GM04504 (cell line): ENCODE measurements at places on chromosomes 2 and 18.
A peak's percentile ranks its signal among the peaks of the same experiment; 100 is the strongest.

GRCh38 chr2:37459095-37459981 is 114.9 kb downstream of the QPCT start:
- no peak for DNase-seq

GRCh38 chr2:151363709-151364108 is 6.3 kb downstream of the TNFAIP6 start:
- DNase-seq: no peak

DNA sequence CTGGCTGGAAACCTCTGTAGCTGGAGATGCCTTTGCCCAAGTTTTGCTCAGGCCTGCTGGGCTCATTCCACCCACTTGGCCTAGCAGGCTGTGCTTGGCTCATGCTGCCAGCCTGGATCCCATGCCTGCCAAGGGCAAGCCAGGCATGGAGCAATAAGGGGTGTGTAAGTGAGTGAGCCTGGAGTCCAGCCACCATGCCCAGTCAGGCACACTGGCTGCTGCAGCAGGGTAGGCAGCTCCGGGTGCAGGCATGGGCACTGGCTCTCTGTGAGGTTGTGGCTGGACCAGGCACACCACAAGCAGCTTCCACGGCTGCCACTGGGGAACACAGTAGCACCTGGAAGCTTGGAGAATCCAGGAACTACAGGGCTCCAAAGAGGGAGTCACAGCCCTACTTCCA is 147.7 kb upstream of the HS6ST1 start:
- no peak for DNase-seq

DNA sequence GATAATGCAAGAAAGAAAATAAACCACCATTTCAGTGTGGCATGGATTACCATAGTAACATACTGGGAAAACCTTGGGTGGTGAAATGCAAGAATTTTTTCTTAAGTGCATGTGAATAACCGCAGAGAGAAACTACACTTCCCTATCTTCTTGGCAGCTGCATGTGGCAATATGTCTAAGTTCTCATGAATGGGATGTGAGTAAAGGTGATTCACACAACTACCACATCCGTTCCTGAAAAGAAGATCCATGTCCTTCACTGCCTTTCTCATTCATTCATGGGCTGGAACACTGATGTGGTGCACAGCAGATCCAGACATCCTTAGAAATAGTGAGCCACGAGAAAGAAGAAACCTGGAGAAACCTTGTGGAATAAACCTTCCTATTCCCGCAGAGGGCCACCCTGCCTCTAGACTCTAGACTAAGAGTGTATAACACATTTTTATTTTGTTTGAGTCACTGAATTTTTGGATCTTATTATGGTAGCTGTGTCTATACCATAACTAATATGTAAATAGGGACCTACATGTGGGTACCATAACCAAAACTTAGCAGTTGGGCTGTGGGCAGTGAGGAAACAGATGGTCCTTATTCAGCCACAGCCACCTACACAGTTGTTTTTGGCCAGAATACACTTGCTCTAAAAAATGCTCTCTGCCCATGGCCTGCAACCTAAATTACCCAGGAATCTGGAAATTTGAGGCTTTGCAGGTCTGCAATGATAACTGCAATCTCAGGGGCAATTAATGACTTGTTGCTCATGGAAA is 573.3 kb downstream of the LRP1B start:
- DNase-seq: peak; percentile 59

DNA sequence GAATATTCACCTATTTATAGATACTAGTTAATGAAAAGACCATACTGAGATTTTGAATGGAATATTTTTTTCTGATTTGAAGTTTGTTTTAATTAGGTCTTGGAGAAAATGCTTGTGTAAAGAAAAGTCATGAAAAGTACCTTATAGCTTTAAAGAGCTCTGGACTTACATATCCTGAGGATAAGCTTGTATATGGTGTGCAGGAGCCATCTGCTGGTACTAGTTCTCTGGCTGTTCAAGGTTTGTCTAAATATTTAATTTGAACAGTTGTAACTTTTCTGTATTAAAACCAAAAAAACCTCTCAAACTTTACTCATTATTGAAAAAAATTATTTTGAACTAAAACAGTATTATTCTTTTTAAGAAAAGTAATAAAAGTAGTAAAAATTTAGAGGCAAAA is 50.1 kb downstream of the UBR3 start:
- DNase-seq: no peak

GRCh38 chr2:74845991-74846390 is 12.1 kb downstream of the HK2 start:
- DNase-seq: no peak

DNA sequence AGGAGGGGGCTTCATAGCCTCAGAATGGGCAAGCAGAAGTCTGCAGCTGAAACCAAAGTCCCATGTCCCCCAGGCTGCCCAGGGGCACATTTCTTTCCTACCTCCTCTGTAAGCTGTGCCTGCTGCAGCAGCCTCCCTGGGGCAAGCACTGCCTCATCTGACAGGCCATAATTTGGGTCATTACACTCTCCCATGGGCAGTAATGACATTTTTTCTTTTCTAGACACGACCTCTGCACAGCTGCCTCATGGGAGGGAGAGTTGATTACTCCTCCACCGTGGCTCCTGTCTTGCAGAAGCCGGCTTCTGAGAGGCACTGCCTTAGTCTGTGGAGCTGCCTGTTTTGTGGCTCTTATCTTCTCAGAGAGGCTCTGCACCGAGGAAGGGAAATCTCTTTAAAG is 268.9 kb downstream of the TDRD15 start:
- DNase-seq: no peak

DNA sequence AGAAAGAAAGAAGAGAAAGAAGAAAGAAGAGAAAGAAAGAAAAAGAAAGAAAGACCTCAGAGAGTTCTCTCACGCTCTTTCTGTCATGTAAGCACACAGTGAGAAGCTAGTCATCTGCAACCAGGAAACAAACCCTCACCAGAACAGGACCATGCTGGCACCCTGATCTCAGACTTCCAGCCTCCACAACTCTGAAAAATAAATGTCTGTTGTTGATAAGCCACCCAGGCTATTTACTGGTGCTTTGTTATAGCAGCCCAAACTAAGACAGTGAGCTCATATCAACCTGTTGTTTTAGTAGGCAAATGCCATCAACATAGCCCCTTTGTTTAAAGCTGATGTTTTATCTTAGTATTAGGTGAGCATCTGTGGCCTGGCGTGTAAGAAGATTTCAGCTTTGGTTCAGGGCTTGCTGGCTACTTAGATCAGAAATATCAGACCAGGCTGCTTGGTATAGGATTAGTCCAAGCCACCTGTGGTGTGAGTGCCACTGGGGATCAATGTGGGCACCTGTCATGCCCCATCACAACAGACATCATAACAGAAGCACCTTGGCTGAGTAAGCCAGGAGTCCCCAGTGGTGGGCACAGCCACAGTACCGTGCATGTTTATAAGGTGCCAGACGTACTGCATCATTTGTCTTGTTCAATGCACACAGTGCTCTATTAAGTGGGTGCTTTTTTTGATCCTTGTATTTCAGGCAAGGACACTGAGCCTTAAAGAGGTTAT is 94.4 kb downstream of the LBH start:
- no peak for DNase-seq

DNA sequence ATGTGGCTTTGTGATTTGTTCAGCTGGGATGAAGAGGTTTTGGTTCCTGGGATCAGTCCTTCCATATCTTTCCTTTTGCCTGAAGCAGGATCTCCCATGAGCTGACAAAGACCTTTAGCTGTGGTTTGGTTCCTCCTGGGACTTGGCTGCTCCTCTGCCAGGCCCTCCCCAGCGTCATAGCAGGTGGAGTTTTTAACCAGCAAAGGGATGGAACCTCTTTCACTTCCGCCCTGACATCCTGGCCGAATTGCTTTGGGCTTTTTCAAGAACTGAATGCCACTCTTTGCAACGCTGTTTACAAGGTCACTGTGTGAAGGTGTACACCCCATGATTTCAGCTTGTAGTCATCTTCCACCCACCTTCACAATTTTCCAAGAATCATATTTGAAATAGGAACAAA is 390 bp downstream of the PCARE start:
- no peak for DNase-seq

DNA sequence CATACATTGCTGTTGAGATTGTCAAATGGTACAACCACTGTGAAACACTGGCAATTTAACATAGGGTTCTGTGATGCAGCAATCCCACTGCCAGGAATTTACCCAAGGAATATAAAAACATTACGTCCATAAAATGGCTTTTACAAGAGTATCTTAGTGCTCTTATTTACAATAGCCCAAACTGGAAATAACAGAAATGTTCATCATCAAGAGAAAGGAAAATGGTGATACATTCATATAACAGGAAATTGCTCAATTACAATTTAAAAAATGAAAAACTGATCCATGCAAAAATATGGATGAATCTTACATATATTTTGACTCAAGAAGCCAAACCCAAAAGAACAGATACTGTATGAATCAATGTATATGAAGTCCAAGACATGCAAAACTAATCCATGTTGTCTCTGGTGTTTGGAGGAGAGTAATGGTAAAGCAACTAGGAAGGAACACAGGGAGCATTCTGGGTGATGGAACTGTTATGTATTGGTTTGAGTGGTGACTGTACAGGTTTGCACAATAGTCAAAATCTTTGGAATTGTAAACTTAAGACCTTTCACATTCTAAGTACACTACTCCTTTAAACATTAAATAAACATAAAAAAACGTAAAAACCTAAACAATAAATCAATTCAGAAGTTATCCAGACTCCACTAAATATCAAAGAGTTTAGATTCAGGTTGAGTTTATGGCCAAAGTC is 104.8 kb upstream of the WDR75 start:
- DNase-seq: no peak

DNA sequence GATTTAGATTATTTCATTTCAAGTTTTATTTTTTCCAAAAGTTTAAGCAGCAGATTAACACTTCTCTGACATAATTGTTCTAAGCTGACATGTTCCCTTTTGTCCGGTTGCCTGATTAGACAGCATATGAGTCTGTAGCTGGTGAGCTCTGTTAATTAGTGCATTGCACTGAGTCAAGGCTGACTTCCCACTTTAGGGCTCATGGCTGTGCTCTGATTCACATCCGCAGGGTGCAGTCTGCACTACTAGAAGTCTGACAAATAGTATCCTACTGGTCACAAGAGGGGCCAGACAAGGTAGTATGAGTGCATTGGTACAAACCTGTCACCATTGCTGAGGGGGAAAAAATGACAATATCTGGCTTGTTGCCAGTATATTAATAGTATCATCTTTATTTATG is 443.9 kb upstream of the ZNF804A start:
- no peak for DNase-seq

DNA sequence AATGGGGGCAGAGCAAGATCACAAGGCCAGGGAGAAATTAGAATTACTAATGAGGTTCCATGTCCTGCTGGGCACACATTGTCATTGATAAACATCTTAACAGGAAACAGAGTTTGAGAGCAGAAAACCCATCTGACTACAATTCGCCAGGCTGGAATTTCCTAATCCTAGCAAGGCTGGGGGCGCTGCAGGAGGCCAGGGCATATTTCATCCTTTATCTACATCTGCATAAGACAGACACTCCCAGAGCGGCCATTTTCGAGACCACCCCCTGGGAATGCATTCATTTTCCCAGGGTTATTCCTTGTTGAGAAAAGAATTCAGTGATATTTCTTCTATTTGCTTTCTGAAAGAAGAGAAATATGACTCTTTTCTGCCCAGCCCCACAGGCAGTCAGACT is 152.7 kb downstream of the SUCLG1 start:
- no peak for DNase-seq

GRCh38 chr2:3725002-3725401 is 21.6 kb downstream of the DCDC2C start:
- DNase-seq: no peak

DNA sequence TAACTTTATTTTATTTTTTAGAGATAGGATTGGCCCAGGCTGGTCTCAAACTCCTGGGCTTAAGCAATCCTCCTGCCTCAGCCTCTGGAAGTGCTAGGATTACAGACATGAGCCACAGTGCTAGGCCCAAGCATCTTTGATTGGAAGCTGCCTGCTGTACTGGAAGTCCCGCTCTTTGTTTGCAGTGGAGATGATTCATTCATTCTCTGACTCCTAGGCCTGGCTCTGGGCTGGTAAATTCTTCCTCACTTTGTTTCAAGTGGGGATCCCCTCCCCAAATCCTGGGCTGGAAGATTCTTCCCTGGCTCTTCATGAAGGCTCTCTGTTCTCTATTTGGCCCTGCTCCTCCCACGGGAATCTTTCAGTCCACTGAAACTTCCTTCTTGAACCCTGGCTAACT is 81.9 kb downstream of the NEURL3 start:
- DNase-seq: no peak

DNA sequence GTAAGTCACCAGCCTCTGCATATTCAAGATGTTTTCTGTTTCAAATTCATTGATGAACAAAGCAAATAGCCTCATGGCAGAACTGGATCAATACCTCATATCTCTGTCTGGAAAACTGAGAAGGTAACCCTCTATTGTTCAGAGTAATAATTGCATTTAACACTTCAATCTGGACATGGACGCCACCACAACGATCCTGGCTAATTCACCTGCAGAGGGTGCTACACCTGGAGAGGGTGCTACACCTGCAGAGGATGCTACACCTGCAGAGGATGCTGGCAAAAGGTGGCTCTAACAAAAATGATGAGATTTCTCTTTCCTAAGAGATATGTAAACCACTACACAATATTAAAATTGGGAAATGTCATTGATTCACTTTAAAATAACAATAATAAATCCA is 183.1 kb upstream of the HNRNPA3 start:
- no peak for DNase-seq

- no peak for DNase-seq
These were observed 587.9 kb downstream of the NRXN1 start for GRCh38 chr2:50443868-50444630.

DNA sequence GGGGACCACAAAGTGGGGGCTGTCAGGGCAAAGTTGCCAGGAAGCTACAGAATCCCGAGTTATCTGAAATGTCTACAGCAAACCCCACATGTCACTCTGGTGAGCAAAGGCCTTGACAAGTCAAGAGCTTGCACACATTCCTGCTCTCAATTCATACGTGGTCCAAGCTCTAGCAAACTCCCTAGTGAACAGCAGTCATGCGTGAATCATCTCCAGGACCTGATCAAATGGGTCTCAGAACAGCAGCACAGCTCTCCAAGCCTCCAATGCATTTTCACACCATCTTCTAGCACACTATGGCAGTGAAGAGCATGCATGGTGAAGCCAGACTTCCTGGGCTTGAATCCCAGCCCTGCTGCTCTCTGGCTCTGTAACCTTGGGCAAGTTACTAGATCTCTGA is 68.5 kb downstream of the MYO5B start:
- no peak for DNase-seq

- DNase-seq: no peak
These were observed 96.6 kb downstream of the PLB1 start for GRCh38 chr2:28592481-28592880.
